ENCODE measurements at places on chromosomes 4 and X.

GRCh38 chr4:172842779-172843178, 325.8 kb upstream of the GALNT7 start:
- no peak for DNase-seq

GRCh38 chrX:150575419-150575814, 7.0 kb downstream of the MTM1 start:
- peak; percentile 62 for DNase-seq

DNA sequence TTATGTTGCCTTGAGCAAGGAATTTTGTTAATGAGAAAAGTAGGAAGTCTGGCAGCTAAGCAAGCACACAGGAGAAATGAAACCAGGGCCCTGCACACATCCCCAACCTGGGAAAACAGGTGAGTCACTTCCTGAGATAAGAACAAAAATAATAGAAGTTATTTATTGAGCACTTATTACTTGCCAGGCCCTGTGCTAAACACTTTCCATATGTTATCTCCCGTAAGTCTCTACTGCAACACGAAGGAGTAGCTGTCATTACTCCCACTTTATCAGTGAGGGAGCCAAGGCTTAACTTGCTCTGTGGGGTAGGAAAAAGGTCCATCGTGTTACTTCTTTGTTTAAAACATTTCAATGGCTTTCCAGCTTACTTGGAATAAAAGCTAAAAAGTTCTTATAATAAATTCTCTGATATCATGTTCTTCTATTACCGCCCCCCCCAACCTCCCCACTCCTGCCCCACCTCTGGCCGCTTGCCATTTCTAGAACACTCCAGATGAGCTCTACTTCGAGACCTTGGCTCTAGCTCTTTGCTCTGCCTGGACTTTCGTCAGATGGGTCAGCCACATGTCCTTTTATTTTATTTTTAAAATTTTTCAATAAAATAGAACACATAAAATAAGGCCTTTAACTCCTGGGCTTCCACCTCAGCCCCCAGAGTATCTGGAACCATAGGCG, 36.3 kb upstream of the PLAC8 start:
- no peak for DNase-seq

- no peak for DNase-seq
These were observed 572.7 kb upstream of the TENM3 start for GRCh38 chr4:181670506-181670905.

- DNase-seq, result no peak
These were observed 190.0 kb upstream of the EMCN start for GRCh38 chr4:100707786-100708185.

- DNase-seq, result no peak
These were observed 121.6 kb upstream of the MXRA5 start for GRCh38 chrX:3468031-3468430.

- no peak for DNase-seq
These were observed 189.1 kb downstream of the RAB28 start for GRCh38 chr4:13294961-13295605.

GRCh38 chr4:147407261-147408045, 73.4 kb upstream of the EDNRA start:
- DNase-seq, result no peak

DNA sequence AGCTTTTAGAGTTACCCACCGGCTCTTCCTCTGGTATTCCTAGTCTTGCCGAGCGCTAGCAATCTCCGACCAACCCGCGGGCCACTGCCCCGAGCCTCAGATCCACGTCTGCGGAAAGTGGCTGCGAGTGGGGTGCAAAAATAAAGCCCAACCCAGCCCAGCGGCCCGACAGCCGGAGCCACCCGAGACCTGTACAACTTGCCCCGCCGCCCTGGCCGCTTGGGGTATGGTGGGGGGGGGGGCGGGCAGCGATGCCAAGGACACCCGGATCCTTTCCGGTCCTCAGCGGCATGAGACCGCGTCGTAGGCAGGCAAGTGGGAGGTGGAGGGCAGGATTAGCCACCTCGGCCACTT, 1.6 kb downstream of the SLITRK4 start:
- no peak for DNase-seq

DNA sequence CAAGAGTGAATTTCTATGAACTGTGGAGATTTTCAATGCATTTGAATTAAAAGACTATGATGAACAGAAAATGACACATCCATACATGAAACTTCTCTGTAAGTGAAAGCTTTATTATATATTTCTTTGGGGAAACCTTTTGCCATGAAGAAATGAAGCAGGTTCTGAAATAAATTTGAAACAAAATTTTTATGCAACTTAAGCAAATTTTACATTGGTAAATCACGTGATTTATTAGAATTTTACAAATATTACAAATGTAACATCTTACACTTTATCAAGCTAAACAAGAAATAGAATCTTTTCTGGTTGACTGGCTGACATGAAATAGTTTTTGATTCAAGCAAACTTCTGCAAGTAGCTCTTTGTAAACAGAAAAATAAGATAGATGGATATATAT, 131.2 kb downstream of the IL1RAPL1 start:
- no peak for DNase-seq

DNA sequence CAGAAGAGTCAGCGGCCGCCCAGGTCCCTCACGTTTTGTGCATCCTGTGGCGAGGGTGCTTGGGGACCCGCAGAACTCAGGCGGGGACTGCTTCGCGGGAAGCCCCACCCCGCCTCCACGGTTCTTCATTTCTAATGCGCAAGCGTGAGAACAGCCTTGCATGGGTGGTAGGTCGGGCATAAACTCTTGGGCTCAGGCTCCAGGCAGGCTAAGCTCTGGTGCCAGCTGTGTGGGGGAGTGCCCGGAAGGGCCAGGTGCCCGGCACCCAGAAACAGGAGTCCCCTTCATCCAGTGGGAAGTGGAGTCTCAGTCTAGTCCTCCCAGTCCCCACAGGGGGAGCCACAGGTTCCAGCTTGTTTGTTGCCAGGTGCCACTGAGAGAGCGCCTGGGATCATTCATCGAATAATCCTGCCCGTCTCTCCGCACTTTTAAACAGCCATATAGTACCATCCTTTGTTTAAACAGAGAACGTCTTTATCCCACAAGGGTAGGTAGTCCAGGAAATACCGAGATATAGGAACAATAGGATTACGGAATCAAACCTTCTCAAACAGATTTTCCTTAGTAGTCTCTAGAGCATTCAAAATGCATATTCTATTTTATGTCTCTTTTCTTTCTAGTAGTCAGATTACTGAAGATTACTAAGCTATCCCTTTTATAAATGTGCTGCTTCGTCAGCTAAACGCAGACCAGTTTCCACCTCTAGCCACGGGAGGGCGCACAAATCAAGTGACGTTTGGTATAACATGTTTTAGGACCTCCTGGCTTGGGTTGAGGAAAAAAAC, 12.7 kb upstream of the RBBP7 start:
- peak; percentile 43 for DNase-seq

DNA sequence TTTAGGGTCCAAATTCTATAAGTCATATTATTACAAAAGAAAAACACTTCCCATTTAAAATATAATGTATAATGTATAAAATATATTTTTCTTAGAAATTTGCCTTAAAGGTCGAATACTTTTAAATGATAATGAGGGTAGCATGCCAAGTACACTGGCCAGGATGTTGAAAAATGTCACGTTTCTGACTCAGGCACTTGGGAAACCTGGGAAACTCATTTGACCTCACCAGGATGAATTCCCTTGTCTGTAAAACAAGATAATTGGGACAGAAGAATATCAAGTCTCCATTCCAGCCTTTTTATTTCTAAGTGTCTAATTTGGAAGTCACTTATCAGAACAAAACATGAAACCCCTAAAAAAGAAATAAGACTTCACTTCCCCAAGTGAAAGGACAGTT, 3.4 kb upstream of the SLC39A8 start:
- no peak for DNase-seq

DNA sequence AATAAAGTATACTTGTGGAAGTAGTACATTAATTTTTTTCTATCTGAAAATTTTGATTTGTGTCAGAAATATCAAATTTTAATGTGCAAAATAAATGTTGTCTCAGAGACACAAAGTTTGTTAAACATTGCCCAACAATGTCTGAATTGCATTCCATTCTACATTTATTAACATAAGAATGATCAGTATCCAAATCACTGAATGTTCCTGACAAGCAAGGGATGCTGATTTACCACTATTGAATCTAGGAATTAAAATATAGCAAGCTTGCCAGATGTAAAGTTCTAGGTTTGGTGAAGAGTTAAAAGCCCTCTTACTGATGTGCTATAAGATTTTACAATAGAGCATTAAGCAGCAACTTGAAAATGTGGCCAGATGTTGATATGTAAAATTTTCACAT, 489.2 kb upstream of the CTSO start:
- DNase-seq, result no peak

DNA sequence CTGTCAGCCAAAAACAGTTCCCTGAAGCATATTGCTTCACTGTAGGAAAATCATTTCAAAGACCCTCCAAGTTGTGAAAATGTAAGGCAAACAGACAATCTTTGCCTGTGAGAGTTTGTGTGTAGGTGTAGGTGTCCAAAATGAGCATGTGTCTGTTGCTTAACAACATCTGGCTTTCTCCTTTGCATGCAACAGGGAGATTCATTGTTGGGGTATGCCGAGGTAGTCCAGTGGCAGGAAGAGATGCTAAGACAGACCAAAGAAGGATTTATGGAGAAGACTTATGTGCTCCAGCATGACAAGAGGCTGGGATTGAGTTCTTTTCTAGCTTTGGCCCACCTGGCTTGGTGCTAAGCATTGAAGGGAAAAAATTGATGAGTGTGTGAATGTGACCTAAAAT, 29.8 kb upstream of the SMAD1 start:
- DNase-seq, result no peak

- DNase-seq, result no peak
These were observed 12.0 kb downstream of the PLCXD1 start for GRCh38 chrX:292900-293897.

- no peak for DNase-seq
These were observed at the start of gene UGT2B7 for GRCh38 chr4:69096111-69096656. Gene UGT2B7 (plus strand): TSS chr4:69096474. CDS start chr4:69096521, 47 bp downstream.

- no peak for DNase-seq
These were observed 642.9 kb downstream of the STPG2 start for GRCh38 chr4:97500423-97500822.

- no peak for DNase-seq
These were observed 1383.0 kb upstream of the TENM3 start for GRCh38 chr4:180860089-180860720.

GRCh38 chr4:170697845-170698244, 608.1 kb upstream of the AADAT start:
- no peak for DNase-seq

DNA sequence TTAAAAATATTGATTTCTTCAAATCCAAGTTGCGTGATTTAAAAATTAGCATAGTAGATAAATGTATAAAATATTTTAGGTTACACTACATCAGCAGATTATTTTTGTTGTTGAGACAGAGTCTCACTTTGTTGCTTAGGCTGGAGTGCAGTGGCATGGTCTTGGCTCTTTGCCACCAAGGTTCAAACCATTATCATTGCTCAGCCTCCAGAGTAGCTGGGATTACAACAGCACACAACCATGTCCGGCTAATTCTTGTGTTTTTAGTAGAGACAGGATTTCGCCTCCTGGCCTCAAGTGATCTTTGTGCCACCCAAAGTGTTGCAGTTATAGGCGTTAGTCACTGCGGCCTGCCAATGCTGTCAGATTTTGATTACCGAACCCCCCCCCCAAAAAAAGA, 1390.5 kb upstream of the TENM3 start:
- DNase-seq, result no peak

DNA sequence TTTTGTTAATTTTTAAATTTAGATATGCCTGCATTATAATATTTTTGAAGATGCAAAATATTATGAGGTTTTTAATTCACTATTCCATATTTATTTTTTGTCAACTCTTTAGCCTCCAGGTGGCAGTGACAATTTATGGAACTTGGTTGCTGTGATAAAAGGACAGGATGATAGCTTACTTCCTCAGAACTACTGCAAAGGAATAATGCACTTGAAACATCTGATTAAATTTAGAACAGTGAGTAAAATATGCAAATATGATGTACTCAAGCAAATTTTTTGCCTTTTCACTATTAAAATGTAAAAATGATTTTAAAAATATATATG, 45.1 kb downstream of the SPATA4 start:
- no peak for DNase-seq

Data from stimulated activated CD4-positive, alpha-beta T cell treated with anti-CD3 and anti-CD28 coated beads, Interleukin-15, amount 100 ng/mL, for 48 hours (primary cell).